ENCODE measurements at places on chromosomes 13 and 19.
A peak's percentile ranks its signal among the peaks of the same experiment; 100 is the strongest.

DNA sequence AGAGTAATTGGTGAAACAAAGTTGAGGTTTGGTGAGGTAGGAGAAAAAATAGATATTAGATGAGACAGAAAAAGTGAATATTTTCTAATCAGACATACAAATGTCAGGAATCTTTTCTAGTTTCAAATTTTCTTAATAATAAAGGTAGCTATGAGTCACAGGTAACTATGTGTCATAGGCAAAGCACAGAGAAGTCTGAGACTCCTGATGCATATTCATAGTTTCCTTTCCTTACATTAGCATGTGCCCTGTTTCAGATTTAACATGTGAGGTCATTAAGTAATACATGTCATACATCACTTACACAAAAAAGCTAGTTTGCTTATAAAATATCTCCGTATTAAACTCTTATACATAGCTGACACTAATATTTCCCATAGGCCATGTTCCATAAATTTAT lies 1141.3 kb upstream of the PCDH20 start:
- DNase-seq: no peak
- no peak overlapping the region for H3K4me3 ChIP-seq
- no peaks in the 10 kb centered on the region for H3K27me3 ChIP-seq
- H3K4me1 ChIP-seq: no peaks in the 10 kb centered on the region
- no peaks in the 10 kb centered on the region for H3K36me3 ChIP-seq

- H3K4me3 ChIP-seq: no peak overlapping the region
- H3K36me3 ChIP-seq: peaks cover 29% of the 10 kb centered on the region
- H3K4me1 ChIP-seq: no peaks in the 10 kb centered on the region
- no peak overlapping the region for H3K27ac ChIP-seq
- H3K27me3 ChIP-seq: no peaks in the 10 kb centered on the region
Measured at GRCh38 chr13:24288870-24289269, 20.5 kb upstream of the C1QTNF9 start.

- no peaks in the 10 kb centered on the region for H3K27me3 ChIP-seq
- H3K4me3 ChIP-seq: peak overlapping the region; percentile 99
- peak overlapping the region; percentile 97 for H3K27ac ChIP-seq
- H3K36me3 ChIP-seq: peaks cover 52% of the 10 kb centered on the region
- peaks cover 38% of the 10 kb centered on the region for H3K4me1 ChIP-seq
Measured at GRCh38 chr19:46786236-46787039, 2.0 kb downstream of the SLC1A5 start.

GRCh38 chr19:49766930-49767299 lies at the start of gene AP2A1:
TSS of gene AP2A1 (plus strand) at chr19:49767001. CDS start at chr19:49767134, 133 bp downstream.
- H3K4me3 ChIP-seq: peak within 1 kb of the TSS; percentile 83
- peaks cover 31% of the 10 kb centered on the region for H3K4me1 ChIP-seq
- no peaks in the 10 kb centered on the region for H3K27me3 ChIP-seq
- H3K36me3 ChIP-seq: peaks cover 6% of the 10 kb centered on the region
- DNase-seq: no peak

DNA sequence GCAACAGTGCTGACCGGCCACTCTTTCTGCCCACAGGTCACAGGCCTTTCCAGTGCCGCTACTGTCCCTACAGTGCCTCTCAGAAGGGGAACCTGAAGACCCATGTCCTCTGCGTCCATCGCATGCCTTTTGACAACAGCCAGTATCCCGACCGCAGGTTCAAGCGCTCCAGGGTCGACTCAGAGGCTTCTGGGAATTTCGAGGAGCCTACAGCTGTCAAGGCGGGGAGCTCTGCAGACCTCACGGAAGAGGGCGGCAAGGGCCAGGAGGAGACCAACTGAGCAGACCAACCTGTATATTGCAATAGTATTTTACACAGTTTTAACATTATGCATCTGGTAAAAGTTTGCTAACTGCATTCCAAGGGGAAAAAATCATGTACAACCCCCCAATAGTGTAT lies 338.5 kb downstream of the ZNF536 start:
- H3K4me1 ChIP-seq: no peaks in the 10 kb centered on the region
- no peak overlapping the region for H3K4me3 ChIP-seq
- peaks cover 14% of the 10 kb centered on the region for H3K27me3 ChIP-seq
- H3K36me3 ChIP-seq: no peaks in the 10 kb centered on the region
- H3K27ac ChIP-seq: no peak overlapping the region

DNA sequence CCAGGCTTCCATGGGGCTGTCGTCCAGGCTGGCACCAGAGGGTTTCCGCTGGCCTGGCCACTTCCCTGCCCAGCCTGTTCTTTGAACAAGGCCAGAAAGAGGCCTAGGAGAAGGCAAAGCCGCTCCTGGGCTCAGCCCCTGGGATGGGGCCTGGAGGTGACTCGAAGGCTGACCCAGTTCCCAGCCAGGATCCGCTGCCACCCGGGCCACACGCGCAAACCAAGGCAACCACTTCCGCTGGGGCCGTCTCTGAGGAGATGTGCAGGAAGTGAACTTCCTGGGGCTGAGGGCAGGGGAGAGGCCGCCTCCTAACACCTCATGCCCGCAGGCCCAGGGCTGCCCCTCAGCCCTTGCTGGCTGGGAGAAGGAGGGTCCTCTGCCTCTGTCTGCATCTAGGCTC lies 15.2 kb downstream of the PLEKHF1 start:
- peak overlapping the region; percentile 88 for H3K27ac ChIP-seq
- peaks cover 8% of the 10 kb centered on the region for H3K36me3 ChIP-seq
- peaks cover 28% of the 10 kb centered on the region for H3K4me1 ChIP-seq
- H3K27me3 ChIP-seq: no peaks in the 10 kb centered on the region
- H3K4me3 ChIP-seq: peak overlapping the region; percentile 41
- peak; percentile 52 for DNase-seq

- H3K36me3 ChIP-seq: no peaks in the 10 kb centered on the region
- no peak overlapping the region for H3K27ac ChIP-seq
- H3K4me1 ChIP-seq: no peaks in the 10 kb centered on the region
- no peaks in the 10 kb centered on the region for H3K27me3 ChIP-seq
Measured at GRCh38 chr13:71902676-71903075, 35.7 kb upstream of the DACH1 start.

DNA sequence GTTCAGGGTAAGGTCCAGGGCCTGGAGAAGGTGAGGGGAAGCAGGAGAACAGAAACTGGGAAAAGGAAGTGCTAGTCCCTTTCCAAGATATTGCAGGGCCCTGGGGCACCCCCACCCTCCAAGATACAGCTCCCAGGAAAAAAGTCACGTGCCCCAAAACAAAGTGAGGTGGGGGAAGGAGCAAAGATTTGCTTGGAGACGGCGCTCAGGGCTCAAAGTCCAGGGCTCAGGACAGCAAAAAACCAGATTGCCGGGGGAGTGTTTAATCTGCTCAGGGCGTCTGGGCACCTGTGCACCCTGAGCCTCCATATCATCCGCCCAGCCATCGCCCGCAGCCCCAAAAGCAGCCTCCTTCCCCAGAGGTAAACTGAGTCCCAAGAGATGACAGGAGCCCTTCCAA lies 6.3 kb downstream of the SMIM24 start:
- no peaks in the 10 kb centered on the region for H3K36me3 ChIP-seq
- no peak overlapping the region for H3K4me3 ChIP-seq
- no peak overlapping the region for H3K27ac ChIP-seq
- DNase-seq: no peak
- H3K4me1 ChIP-seq: peaks cover 13% of the 10 kb centered on the region

DNA sequence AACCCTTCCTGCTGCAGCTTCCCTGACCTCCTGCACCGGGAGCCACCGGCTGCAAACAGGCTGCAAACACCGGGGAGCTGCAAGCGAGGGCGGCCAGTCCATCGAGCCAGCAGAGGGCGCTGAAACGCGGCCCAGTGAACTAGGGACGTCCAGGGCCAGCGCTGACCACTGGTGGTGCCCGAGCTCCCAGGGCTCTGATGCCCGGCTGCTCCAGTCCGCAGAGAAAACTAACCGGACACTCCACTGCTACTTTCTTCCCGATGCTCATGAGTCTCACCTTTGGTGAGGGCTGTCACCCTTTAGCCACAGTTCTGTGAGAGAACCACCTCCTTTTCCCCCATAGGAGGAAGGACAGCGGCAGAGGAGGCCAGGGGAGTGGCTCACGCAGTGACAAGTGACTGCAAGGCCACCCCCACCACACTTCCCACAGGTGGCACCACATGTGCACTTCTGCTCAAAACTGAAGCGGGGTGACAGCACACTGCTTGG lies 82.8 kb upstream of the MTIF3 start:
- H3K4me3 ChIP-seq: peak overlapping the region; percentile 68
- DNase-seq: peak; percentile 10

DNA sequence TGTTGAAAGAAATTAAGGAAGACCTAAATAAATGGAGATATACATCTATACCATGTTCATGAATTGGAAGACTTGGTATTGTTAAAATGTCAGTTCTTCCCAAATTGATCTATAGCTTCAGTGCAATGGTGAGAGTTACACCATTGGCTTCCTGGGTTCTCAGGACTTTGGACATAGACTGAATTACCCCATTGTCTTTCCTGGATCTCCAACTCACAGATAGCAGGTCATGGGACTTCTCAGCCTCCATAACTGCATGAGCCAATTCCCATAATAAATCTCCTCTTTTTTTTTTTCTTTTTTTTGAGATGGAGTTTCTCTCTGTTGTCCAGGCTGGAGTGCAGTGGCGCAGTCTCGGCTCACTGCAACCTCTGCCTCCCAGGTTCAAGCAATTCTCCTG lies 38.7 kb downstream of the CCNE1 start:
- DNase-seq: no peak
- no peak overlapping the region for H3K4me3 ChIP-seq
- H3K27ac ChIP-seq: no peak overlapping the region
- H3K27me3 ChIP-seq: peaks cover 33% of the 10 kb centered on the region
- H3K36me3 ChIP-seq: no peaks in the 10 kb centered on the region

- H3K27ac ChIP-seq: peak overlapping the region; percentile 75
- peak; percentile 66 for DNase-seq
- peak overlapping the region; percentile 65 for H3K4me3 ChIP-seq
- peaks cover 7% of the 10 kb centered on the region for H3K27me3 ChIP-seq
- peaks cover 43% of the 10 kb centered on the region for H3K4me1 ChIP-seq
Measured at GRCh38 chr19:664913-665443, 2.0 kb upstream of the RNF126 start.
